Lower lobe of right lung (tissue), 2 donors: ENCODE measurements at places on chromosomes 3 and 15. TPM values are rescaled to one million over a fixed set of nuclear protein-coding genes. Genes with fewer than 3 reads are reported as not detected.

GRCh38 chr3:14861446-14862302 is 42.9 kb downstream of the FGD5 start:
- H3K4me1 ChIP-seq, result peaks cover 37% of the 10 kb centered on the region
- no peaks in the 10 kb centered on the region for H3K27me3 ChIP-seq
- DNase-seq, result no peak
- H3K36me3 ChIP-seq, result peaks cover 9% of the 10 kb centered on the region
- H3K4me3 ChIP-seq, result no peak overlapping the region

- peaks cover 53% of the 10 kb centered on the region for H3K4me1 ChIP-seq
- peaks cover 55% of the 10 kb centered on the region for H3K36me3 ChIP-seq
- DNase-seq, result no peak
- no peak overlapping the region for H3K4me3 ChIP-seq
- peak overlapping the region; percentile 1 for H3K27ac ChIP-seq
Measured at GRCh38 chr15:52656412-52656811, 22.8 kb downstream of the ATOSA start.

DNA sequence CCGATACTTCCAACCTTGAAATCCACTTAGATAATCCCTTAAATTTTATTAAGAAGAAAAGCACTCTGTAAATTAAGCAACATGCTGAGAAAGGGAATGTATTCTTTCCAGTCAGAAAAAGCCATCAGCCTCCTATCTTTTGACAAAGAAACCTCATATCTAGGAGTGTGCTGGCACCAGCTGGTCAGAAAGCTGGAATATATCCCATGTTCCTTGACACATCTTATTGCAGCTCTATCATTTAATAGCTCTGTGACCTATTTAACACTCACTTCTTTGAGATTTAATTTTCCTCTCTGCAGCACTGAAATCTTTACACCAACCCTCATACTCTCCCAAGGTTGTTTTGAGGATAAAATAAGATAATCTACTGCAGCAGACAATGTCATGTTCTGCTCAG is 30.4 kb upstream of the CAPN7 start:
- H3K27me3 ChIP-seq, result peaks cover 7% of the 10 kb centered on the region
- no peak overlapping the region for H3K27ac ChIP-seq
- H3K4me1 ChIP-seq, result no peaks in the 10 kb centered on the region
- no peak overlapping the region for H3K4me3 ChIP-seq

- H3K27me3 ChIP-seq, result no peaks in the 10 kb centered on the region
- H3K36me3 ChIP-seq, result no peaks in the 10 kb centered on the region
- H3K4me3 ChIP-seq, result no peak overlapping the region
Measured at GRCh38 chr3:15319136-15319535, 13.2 kb downstream of the SH3BP5 start.

- no peaks in the 10 kb centered on the region for H3K27me3 ChIP-seq
- no peaks in the 10 kb centered on the region for H3K4me1 ChIP-seq
- H3K27ac ChIP-seq, result no peak overlapping the region
- H3K4me3 ChIP-seq, result no peak overlapping the region
- DNase-seq, result no peak
Measured at GRCh38 chr3:146117406-146118285, 43.3 kb downstream of the PLOD2 start.

DNA sequence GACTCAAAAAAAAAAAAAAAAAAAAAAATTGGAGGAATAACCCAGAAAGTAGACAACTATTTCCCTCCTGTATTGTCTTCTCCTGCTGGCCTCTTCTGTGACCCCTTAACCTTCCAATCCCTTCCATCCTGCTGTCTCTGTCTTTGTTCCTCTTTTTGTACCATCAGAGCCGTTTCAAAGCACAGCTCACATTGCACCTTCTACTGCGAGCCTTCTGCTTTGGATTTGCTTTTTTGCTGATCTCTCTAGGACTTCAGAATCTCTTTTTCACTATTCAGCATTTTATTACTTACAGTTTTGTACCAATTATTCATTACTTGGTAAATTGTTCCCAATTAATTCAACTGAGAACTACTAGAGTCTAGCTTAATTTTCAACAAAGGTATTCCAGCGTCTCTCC is 284.0 kb upstream of the TBL1XR1 start:
- no peaks in the 10 kb centered on the region for H3K27me3 ChIP-seq
- H3K27ac ChIP-seq, result no peak overlapping the region
- DNase-seq, result no peak
- H3K36me3 ChIP-seq, result no peaks in the 10 kb centered on the region

DNA sequence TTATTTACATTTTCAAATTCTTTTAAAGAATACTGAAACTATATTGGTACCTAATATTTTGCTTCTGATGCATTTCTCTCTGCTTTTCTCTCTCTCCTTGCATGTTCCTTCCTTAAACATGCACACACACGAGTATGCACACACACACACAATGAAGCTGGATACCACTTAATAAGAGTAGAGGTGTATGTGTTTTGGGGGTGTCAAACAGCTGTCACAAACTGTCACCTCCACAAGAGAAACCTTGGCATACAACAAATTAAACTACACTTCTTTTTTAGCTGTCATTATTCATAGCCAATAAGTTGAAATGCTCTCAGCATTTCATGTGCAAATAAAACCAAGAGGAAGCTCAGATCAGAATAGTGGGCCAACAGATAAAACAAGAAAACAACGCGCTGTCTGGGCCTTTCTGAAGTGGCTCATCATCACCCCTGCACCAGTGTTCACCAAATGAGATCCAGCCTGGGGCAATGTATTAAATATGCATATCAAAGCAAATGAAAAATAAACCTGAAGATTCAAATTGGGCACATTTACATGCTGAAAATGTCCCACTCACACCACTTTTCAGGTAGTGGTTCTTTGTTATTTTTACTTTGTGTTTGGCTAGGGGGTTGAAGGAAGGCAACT is 9.7 kb downstream of the MEIS2 start:
- no peak overlapping the region for H3K4me3 ChIP-seq
- peaks cover 13% of the 10 kb centered on the region for H3K4me1 ChIP-seq
- DNase-seq, result no peak

DNA sequence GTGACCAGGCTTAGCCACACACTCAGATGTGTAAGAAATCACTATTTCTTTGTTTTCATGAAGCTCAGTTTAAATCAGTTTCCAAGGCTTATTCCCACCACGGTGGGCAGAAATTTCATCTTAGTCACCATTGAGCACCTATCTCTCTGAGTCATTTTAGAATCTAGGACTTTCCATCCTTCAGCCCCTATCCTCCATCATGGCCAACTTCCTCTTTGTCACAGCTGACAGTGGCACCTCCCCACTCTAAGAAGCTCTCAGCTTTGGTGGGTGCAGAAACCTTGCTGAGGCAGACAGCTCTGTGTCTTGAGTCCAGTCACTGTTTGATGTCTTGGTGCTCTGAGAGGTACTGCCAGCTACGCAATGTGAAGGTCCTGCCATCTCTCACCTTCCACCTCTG is 32.9 kb downstream of the SNTN start:
- H3K36me3 ChIP-seq, result no peaks in the 10 kb centered on the region
- DNase-seq, result no peak
- H3K4me3 ChIP-seq, result no peak overlapping the region
- H3K4me1 ChIP-seq, result no peaks in the 10 kb centered on the region
- no peaks in the 10 kb centered on the region for H3K27me3 ChIP-seq

DNA sequence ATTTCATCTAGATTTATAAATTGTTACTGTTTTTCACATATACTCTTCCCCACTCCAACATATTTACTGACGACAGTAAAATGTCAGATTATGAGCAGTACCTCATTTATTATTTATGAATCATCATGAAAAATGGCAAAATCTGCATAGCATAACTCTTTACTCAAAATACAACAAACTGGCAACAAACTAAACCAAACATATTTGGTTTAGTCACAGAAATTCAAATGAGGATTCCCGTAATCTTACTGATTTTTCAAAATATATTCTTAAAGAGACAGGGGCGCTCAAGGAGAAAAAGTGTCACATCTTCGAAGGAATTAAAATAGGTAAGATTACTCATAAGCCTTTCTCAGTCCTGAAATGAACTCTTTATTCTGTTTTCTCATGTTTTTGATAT is 3.0 kb upstream of the GPR87 start:
- H3K4me3 ChIP-seq, result no peak overlapping the region
- peaks cover 4% of the 10 kb centered on the region for H3K4me1 ChIP-seq
- H3K27ac ChIP-seq, result no peak overlapping the region
- DNase-seq, result no peak
- H3K27me3 ChIP-seq, result no peaks in the 10 kb centered on the region

GRCh38 chr15:89492111-89492641 is 4.2 kb downstream of the RHCG start:
- H3K27me3 ChIP-seq, result peaks cover 52% of the 10 kb centered on the region
- no peak for DNase-seq
- H3K4me1 ChIP-seq, result peaks cover 7% of the 10 kb centered on the region
- H3K36me3 ChIP-seq, result no peaks in the 10 kb centered on the region

DNA sequence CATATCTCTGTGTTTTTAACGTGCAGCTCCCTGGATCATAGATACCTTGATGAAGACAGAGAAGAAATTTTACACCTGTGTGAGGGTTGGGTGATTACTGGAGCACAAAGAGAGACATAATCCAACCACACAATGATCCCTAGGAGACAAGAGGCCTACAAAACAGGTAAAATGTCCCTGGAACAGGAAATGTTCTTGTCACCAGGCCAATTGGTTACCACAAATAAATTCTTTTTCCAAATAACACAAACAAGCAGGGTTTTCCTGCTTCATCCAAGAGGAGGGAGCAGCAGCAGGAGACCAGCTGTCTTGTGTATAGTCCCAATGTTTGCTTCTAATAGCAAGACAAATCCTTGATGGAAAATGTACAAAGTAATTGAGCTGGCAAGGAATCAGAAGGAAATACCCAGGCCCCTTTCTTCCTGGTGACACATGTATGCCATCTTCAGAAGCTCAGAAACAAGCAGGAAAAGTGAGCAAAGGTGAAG is 1.4 kb downstream of the MGLL start:
- no peaks in the 10 kb centered on the region for H3K27me3 ChIP-seq
- H3K36me3 ChIP-seq, result peaks cover 6% of the 10 kb centered on the region
- no peak for DNase-seq
- H3K4me3 ChIP-seq, result peak overlapping the region; percentile 81

GRCh38 chr3:172846103-172846561 is 95.6 kb downstream of the ECT2 start:
- H3K36me3 ChIP-seq, result no peaks in the 10 kb centered on the region
- H3K4me3 ChIP-seq, result no peak overlapping the region
- H3K27ac ChIP-seq, result no peak overlapping the region
- no peaks in the 10 kb centered on the region for H3K4me1 ChIP-seq
- no peaks in the 10 kb centered on the region for H3K27me3 ChIP-seq

- DNase-seq, result no peak
- H3K27ac ChIP-seq, result no peak overlapping the region
- H3K4me1 ChIP-seq, result no peaks in the 10 kb centered on the region
- H3K27me3 ChIP-seq, result no peaks in the 10 kb centered on the region
Measured at GRCh38 chr3:43215663-43216275, 70.6 kb upstream of the SNRK start.

DNA sequence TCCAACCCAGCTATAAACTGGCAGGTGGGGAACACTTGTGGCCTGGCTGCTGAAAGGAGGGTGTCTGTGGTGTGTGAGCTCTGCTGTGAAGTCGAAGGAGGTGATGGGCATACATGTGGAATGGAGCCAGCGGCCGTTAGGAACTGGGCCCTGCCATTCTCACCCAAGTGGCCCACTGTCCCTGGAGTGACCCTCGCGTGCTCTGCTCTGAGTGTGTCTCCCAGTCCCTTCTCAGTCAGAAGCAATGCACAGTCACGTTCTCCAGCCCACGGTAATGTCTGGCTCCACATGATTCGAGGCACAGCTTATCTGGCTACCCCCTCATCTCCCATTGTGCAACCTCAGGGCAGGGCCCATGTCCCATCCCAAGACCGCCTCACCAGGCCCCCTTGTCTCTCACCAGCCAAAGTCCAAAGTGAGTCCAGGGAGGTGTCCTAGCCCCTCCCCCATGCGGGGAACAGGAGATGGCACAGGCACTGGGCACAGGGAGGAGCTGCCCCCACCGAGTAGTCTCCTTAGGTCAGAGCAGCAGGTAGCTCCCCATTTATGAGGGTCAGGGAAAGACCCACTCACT is 62.9 kb downstream of the ZNF445 start:
- no peaks in the 10 kb centered on the region for H3K27me3 ChIP-seq
- no peak overlapping the region for H3K27ac ChIP-seq
- H3K4me1 ChIP-seq, result no peaks in the 10 kb centered on the region
- no peak overlapping the region for H3K4me3 ChIP-seq
- no peak for DNase-seq

GRCh38 chr3:123155471-123156011 is 46.2 kb upstream of the SEC22A start:
- peaks cover 59% of the 10 kb centered on the region for H3K36me3 ChIP-seq
- H3K27me3 ChIP-seq, result no peaks in the 10 kb centered on the region
- no peak overlapping the region for H3K27ac ChIP-seq

GRCh38 chr3:111593666-111594065 is 1.5 kb downstream of the ZBED2 start:
- DNase-seq, result no peak
- H3K27me3 ChIP-seq, result no peaks in the 10 kb centered on the region
- no peaks in the 10 kb centered on the region for H3K36me3 ChIP-seq
- H3K4me1 ChIP-seq, result no peaks in the 10 kb centered on the region
- no peak overlapping the region for H3K4me3 ChIP-seq

DNA sequence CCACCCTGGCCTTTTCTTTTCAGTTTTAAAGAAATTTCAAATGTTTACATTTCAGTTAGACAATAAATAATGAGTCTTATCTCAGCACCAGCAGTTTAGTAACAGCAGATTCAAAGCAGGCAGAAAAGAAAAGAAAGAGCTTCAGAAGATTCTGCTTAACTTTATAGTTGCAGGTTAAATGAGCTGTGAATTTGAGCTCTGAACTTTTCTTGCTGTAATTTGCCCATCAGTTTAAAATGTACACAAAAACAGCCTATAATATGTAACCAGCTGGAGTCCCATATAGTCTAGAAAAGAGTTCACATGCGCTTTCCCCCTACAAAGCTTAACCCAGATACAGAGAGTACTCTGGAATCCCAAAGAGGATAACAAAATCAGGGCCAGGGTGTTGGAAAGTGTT is 59.7 kb upstream of the SIAH2 start:
- no peak overlapping the region for H3K4me3 ChIP-seq
- DNase-seq, result no peak
- H3K4me1 ChIP-seq, result no peaks in the 10 kb centered on the region
- H3K36me3 ChIP-seq, result no peaks in the 10 kb centered on the region
- H3K27me3 ChIP-seq, result peaks cover 5% of the 10 kb centered on the region

DNA sequence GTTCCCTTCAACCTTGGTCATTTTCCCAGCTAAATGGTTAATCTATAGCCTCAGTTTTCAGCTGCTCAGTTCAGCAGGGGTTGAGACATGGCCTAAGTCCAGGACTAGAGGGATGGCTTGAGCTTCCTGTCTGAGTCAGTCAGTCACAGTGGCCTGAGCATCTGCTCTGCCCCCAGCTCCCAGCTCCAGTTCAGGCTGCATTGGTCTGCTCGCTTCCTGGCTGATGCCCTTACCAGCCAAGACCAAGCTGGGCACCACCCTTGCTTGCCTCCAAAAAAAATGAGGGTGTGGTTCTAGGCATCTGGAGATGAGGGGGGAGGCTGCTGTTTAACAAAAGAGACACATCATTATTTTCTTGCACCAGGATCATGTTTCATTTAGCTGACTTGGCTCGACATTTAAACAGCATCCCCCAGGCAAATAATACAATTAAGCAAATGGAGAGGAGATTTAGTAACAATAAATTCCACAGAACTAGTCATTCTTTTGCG is 70.7 kb downstream of the WNT5A start:
- H3K4me3 ChIP-seq, result no peak overlapping the region
- H3K36me3 ChIP-seq, result no peaks in the 10 kb centered on the region
- no peak overlapping the region for H3K27ac ChIP-seq
- no peaks in the 10 kb centered on the region for H3K4me1 ChIP-seq
- DNase-seq, result no peak
- no peaks in the 10 kb centered on the region for H3K27me3 ChIP-seq

Gene MCF2L2
- 0.62 TPM for total RNA-seq

Gene ABHD17C
- total RNA-seq, result 28.2 TPM

Gene TUSC2
- total RNA-seq, result 29.4 TPM

Gene MEF2A
- 80.1 TPM for total RNA-seq

Gene ATP13A5
- 2.0 TPM for total RNA-seq

Gene BFSP2
- not detected for total RNA-seq

Gene CAMP
- total RNA-seq, result 2.3 TPM

Gene KCNAB1
- 4.7 TPM for total RNA-seq

Gene MUSTN1
- 7.3 TPM for total RNA-seq

Gene GHRL
- total RNA-seq, result 2.5 TPM

Gene PLA2G4E
- total RNA-seq, result 1.1 TPM
